NCI-H226 (cell line): ENCODE measurements at places on chromosomes 5 and 9.

DNA sequence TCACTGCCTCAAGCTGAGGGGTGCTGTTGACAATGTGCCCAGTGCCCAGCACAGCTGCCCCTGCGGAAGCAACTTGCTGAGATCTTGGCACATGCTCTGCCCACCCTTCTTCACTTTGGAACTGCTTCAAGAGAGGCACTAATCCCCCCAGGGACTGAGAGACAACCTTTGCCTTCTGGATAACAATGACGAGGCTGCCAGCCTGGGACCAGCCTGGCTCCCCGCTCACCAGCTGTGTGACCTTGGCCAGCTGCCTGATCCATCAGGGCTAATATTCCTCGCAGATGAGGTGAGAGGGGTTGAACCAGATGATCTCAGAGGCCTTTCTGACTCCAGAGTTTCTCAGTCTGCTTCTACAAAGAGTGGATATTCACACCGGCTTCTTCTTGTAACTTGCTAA lies 81.0 kb downstream of the SHB start:
- DNase-seq = no peak

DNA sequence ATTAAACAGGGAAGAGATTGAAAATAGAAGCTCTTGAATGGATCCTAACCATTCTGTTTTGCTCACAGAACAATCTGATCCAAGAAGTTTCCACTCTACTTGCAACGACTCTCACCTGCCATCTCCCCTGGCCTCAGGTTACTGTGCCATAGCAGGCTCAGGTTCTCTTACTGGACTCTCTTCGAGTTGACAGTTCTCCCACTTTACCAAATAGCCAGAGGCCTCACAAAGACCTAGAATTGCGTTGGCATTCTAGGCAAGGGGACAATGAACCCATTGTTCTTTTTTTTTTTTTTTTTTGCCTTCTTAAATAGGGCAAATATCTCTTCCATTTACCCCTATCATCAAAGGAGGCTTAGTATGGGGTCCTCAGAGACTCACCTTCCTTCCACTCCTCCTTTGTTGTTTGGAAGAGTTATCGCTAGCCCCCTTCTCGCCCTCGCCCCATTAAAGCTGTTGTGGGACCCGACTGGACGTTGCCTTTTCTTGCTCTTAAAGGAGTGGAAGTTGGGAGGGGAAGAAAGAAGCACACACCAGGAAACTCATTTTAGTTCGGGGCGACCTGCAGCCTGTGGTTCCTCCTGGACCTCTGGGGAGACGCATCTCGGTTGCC lies 688 bp upstream of the PLPPR1 start:
- DNase-seq = no peak

DNA sequence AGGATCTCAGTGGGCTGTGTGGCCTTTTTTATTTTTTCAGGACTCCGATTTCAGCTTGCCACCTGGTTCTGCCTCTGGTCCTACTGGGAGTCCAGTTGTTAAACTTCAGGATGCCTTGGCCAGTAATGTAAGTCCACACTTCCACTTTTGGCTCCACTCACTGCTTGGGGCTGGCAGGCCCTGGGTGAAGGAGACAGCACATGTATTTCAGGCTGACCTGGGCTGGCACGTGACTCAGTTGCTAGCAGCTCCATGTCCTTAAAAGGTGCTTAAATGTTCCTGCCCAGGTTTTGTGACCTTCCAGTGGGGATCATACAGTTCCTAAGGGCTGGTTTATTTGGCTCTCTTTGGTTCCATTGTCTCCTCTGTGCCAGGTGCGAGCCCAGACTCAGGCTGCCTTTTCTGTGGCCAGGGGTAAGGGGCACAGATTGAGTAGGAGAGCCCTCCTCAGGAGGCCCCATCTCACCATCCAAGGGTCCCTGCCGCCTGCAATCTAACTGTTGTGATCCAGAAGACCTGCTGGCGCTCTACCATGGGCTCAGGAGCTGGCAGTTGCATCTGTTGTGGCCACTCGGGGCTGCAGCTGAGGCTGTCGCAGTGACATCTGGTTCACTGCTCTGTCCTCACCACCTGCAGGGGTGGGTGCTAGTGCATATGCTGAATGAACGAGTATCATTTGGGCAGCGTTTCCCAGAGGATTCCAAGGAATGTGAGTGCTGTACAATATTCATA lies 19.2 kb upstream of the POMT1 start:
- DNase-seq = no peak

GRCh38 chr5:33474931-33475499 lies 34.2 kb downstream of the TARS1 start:
- DNase-seq = no peak

DNA sequence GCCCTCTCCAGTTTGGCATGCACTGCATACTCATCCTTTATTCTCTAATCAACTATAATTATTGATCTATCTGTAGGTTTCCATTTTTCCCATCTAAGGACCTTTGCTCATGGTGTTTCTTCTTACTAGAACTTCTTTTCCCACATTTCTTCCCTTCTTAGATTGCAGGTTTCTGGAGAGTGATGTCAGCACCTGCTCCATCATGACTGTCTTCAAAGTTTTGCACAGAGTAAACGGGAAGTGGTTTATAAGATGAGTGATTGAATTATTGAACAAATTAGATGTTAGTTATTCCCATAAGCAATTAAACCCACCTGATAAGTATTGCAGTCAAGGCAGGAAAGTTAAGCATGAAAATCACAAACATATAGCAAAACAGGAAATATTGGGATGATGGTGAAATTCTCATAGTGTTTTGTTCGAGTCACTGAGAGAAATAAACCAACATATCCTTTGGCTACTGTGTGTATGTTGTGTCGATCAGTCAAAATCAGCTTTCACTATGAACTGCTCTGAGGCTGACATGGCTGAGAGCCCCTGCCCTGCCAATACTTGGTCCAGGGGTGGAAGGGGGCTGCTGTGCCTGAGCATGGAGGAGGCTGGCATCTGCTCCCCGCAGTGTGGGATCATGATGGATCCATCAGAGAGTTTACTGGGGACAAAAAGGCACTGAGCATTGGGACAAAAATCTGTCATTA lies 45.5 kb upstream of the S1PR3 start:
- DNase-seq = no peak

DNA sequence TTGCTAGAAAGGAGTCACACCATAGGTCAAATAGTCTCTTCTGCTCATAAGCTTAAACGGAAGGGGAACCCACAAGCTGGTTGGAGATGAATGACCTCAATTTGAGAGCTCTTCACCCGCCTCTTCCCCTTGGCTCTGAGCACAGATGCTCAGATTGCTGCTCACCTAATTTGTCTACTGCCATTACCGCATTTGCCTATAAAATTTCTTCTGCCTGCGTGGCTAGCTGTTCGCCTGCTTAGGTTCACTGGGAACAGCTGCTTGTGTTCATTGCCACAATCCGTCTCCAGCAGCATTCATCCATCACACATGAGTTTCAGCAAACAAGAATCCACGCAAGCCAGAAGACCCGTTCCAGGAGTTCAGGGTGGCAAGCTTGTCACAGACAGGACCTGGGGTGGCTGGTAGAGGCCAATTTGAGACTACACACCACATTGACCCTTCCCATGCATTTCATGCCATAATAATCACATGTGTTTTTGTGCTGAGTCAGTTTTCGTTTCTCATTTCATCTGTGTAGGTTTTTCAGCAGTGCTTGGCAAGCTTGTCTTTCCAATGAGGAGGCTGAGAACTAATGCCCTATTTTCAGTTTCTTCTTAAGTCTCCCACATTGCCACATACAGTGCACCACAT lies 50.2 kb upstream of the DNAH5 start:
- no peak for DNase-seq

GRCh38 chr5:157665467-157666070 lies 5.8 kb upstream of the C5orf52 start:
- DNase-seq = peak; percentile 76

DNA sequence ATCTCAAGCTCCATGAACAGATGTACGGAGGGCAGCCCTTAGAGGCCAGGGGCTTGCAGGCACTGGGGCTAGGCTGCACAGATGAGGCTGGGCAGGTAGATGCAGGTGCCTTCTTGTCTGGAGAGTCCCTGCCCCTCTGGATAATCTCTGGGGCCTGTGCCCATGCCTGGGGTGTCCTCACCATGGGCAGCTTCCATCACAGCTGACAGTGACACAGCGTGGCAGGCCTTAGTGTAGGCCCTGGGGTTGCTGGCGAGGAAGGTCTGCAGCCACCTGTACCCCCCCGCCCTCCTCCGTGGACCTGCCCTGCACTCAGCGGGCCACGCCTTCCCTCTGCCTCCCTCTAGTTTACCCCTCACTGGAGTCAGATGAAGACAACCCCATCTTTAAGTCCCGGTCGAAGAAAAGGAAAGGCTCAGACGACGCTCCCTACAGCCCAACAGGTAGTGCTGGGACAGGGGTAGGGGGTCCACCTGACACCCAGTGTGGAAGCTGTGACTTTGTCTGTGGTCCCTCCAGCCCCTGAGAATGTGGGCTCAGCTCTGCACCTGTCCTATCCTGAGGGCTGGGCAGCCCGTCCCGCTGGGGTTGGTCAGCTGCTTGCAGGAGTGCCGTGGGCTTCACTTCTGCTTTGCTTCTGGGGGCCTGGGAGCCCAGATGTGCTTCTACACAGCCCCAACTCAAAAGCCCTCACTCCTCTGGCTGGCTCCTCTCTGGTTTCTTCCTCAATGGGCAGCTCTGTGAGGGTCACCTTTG lies 98.4 kb downstream of the PHF2 start:
- no peak for DNase-seq

GRCh38 chr9:14107977-14108376 lies 206.0 kb downstream of the NFIB start:
- DNase-seq = no peak

GRCh38 chr5:143985832-143986515 lies 174.0 kb downstream of the HMHB1 start:
- peak; percentile 96 for DNase-seq

DNA sequence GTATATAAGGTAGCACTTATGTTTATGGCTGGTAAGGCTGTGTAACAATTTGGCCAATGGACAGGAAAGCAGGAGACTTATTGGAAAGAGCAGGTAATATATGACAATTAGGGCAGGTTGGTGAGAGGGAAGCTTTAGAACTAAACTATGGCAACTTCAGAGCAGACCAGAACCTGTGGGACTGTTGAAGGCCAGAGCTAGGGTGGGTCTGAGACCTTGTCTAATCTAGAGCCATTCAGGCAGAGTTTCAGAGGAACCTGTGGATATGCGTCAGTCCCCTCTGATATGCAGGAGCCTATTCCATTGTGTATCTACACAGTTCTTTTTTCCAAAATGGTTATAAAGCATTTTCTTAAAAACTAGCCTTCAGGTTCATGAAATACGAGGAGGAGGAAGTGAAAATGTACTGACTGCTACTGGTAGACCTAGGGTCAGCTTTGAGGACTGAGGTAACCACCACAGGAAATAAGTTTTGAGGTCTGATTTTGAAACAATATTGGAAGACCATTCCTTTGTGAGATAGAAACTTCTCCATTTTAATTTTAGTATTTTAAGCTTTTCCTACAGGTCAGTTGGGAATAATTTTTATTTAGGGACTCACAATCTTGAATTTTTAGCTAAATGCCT lies 37.6 kb downstream of the ELL2 start:
- no peak for DNase-seq

GRCh38 chr9:80615964-80616363 lies 1044.2 kb downstream of the TLE4 start:
- DNase-seq = no peak

DNA sequence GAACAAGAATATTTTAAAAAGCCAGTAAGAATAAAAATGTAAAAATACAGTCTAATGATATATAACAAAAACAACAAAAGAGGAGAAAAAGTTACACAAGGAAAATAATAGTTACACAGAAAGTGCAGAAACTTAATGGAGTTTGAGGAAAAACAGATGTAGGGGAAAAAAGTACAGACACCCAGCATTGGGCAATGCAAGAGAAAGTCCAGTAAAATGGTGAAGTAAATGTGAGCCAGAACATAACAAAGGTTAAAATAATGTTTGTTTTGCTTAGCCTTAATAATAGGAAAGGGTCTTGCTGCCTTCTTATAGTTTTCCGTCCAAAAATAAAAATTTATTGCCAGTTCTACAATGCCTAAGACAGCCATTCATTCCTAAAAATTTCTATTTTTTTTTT lies 364.2 kb downstream of the NNT start:
- no peak for DNase-seq

- no peak for DNase-seq
These were observed 1068.0 kb downstream of the MAT2B start for GRCh38 chr5:164573397-164573796.

GRCh38 chr5:100780376-100780870 lies 122.7 kb downstream of the ST8SIA4 start:
- DNase-seq = no peak

- DNase-seq = no peak
These were observed 139.8 kb downstream of the COL23A1 start for GRCh38 chr5:178450121-178451028.

- DNase-seq = peak; percentile 28
These were observed 7.8 kb downstream of the EXOSC2 start for GRCh38 chr9:130701059-130702022.

DNA sequence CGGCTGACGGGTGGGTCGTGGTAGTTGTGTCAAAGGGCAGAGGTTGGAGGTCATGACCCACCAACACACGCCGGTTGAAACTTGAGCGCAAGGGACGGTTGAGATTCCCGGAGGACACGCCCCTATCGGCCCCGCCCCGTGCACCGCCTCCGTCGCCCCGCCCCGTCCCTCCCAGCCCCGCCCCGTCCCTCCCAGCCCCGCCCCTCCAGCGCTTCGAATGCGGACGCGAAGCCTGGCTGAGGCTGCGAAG lies 226 bp upstream of the RANBP17 start:
- DNase-seq = no peak

- no peak for DNase-seq
These were observed 54.1 kb downstream of the DAPK1 start for GRCh38 chr9:87551772-87552217.

DNA sequence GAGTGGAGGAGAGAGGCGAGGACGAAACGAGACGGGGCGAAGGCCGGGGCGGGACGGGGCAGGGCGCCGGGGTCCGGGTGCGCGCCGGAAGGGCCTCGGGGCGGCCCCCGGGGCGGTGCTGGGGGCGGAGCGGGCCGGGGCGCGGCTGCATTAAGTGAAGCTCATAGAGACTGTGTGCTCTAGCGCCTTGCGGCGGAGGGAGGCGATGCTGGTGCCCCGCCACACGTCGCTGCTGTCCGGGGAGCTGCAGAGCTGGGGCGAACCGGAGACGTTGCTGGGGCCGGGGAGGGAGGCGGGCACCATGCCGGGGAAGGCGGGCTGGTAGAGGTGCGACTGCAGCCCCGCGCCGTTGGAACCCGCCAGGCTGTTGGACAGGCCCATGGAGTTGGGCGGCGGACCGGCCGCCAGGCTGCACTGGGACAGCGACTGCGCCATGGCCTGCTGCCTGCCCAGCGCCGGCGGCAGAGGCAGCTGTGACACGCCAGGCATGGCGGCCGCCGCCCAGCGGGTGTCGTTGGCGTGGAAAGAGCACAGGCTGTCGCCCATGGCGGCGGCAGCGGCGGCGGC lies 8.3 kb downstream of the OTP start:
- no peak for DNase-seq

GRCh38 chr5:32339878-32340277 lies 27.1 kb upstream of the MTMR12 start:
- DNase-seq = no peak

GRCh38 chr9:113247640-113248039 lies 26.3 kb downstream of the SLC31A1 start:
- no peak for DNase-seq

DNA sequence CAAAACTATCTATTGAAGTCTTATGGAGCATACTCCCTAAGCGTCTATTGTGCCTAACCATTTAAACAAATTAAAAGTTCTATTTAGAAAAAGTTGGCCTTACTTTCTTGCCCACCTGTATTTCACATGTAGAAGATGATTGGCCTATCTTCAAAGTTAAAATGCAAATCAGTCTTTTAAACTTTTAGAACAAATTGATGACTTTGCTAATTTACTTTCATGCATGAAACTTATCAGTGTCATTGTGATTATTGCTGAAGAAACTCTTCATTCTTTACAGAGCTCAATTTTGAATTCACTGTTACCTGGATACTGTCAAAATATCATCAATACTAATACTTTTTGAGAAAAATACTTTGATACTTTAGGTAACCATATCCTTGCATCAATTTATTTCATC lies 216.1 kb downstream of the COX7C start:
- DNase-seq = no peak
